Colonic mucosa (tissue), 4 donors: ENCODE measurements at places on chromosomes 6 and 20.

DNA sequence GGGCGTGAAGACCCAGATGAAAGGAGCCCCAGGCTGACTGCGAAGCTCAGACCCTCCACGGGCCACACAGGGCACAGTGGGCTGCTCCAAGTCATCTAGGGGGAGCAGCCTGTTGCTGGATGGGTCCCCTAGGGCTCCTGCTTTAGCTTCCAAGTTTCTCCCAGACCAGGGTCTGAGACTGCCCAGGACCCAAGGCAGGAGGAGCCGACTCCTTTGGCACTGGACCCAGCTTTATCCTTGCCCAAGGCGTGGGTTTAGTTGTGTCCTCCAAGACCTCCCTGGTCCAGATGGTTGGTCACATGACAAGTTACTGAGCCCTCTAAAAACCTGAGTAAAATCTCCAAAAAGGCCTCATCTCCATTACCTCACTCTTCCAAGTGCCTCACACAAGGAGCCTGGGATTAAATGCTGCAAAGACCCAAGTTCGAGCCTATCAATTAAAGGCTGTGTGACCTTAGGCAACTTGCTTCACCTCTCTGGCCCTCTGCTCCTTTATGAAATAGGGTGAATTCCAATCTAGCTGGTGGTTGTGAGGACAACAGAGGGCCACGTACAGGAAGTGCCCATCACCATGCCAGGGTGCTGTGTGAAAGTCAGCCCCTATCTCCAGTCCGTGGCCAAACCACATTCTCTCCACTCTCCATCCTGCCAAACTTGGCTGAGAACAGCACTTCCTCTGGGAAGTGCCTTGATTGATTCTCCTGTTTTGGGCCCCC, 2.5 kb downstream of the NECAB3 start:
- DNase-seq = no peak

GRCh38 chr6:151679081-151679480, 128.4 kb upstream of the ESR1 start:
- no peak for DNase-seq

DNA sequence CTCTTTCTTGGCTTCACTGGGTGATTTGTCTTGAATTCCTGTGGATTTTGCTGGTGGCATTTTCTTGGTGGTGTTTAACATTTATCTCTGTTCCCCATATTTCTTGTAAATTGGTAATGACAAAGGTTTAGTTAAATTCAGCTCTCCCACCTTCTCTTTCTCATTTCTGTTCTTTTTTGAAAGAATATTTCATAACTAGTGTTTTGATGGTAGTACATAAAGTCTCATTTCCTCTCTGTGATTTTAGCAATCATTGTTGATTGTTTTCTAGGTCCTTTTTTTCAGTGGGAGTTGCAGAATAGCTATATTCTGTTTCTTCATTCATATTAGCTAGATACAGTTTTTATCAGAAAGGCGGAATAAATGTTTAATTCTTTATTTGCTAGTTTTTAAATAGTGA, 73.1 kb downstream of the QKI start:
- no peak for DNase-seq

DNA sequence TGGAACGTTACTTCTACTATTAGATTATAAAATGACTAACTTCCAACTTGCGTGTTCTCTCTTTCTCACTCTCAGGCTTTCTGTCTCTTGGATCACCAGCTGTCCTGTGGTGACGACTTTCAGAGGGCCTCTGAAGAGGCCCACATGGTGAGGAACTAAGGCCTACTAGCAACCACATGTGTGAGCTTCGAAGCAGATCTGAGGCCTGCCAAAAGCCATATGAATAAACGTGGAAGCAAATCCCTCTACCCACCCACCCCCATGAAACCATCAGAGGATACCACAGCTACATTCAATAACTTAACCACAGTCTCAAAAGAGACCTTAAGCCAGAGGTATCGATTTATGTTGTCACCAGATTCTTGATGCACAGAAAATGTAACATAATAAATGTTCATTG, 13.5 kb upstream of the BMP5 start:
- no peak for DNase-seq

- DNase-seq = no peak
These were observed 166.3 kb upstream of the EEF1E1 start for GRCh38 chr6:8268606-8269005.

DNA sequence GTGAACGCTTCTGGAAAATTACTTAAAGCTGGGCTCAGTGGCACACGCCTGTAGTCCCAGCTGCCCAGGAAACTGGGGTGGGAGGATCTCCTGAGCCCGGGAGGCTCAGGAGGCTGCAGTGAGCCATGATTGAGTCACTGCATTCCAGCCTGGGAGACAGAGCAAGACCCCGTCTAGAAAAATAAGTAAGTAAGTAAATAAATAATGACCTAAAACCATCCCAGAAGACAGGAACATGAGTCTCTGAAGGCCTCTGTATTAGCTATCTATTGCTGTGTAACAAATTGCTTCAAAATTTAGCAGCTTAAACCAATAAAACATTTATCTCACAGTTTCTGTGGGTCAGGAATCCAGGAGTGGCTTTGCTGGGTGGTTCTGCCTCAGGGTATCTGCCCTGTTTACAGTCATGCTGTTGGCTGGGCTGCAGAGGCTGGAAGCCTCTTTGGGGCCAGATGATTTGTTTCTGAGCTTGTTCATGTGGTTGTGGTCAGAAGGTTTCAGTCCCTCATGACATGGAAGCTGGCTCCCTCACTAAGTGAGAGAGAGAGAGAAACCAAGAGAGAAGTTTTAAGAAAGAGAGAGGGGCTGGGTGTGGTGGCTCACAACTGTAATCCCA, 48.4 kb upstream of the NCOA3 start:
- DNase-seq = no peak

- DNase-seq = no peak
These were observed 63.4 kb downstream of the RPP40 start for GRCh38 chr6:4940416-4940815.

GRCh38 chr6:76774781-76775384, 688.4 kb downstream of the HTR1B start:
- no peak for DNase-seq

GRCh38 chr20:56843817-56844216, 214.7 kb downstream of the TFAP2C start:
- no peak for DNase-seq

- DNase-seq = no peak
These were observed 20.0 kb upstream of the KCNK5 start for GRCh38 chr6:39249278-39249677.

GRCh38 chr6:21367649-21368154, 225.8 kb upstream of the SOX4 start:
- DNase-seq = no peak

- DNase-seq = no peak
These were observed 53.8 kb downstream of the ABHD12 start for GRCh38 chr20:25336561-25337422.

DNA sequence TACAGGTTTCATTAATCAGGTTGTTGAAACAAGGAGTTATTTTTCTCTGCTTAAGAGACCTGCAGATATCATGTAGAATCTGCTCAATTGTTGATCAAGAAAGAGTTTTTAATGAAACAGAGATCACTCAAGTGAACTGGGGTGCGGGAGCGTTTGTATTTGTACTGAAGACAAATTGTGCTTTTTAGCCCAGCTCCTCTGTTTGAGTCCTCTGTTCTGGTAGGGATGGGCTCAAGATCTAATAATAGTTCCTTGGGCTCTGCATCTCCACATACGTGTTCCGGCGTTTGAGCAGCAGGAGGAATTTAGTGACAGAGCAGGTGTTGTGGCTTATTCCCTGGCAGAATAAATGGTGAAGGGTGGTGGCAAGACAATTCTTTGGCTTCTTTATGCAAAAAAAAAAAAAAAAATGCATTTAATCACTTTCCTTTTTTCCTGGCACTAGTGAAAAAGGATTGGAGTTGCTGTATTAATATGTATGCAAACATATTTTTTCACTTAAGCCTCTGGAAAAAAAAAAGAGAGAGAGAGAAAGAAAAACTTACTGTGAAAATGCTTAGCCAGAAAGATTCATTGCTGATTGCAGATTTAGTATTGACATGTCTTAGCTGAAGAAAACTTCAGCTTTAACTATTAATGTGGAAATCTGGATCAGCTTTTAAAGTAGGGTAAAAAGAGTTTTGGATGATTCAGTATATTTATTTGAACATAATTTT, 4.0 kb downstream of the CITED2 start:
- no peak for DNase-seq

DNA sequence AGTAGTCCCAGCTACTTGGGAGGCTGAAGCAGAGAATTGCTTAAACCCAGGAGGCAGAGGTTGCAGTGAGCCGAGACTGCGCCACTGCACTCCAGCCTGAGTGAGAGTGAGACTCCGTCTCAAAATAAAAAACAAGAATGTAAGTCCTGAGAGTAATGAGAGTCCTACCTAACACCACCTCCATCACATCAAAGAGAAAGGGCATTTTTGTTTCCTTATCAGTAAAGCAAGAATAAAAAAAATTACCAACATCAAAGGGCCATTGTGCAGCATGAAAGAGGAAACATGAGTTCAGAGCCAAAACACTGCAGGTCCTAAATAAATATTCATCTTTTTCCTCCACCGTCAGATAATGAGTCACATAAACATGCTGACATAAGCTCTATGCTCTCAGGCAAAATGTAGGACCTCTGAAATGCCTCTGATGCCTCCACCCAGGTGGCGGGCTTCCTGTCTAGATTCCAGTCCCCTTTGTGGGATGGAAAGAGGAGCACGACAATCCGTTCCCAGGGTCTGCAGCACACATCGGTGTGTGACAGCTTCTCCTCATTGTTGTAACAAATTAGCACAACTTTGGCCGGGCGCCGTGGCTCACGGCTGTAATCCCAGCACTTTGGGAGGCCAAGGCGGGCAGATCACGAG, 7.2 kb downstream of the ATP9A start:
- DNase-seq = no peak

DNA sequence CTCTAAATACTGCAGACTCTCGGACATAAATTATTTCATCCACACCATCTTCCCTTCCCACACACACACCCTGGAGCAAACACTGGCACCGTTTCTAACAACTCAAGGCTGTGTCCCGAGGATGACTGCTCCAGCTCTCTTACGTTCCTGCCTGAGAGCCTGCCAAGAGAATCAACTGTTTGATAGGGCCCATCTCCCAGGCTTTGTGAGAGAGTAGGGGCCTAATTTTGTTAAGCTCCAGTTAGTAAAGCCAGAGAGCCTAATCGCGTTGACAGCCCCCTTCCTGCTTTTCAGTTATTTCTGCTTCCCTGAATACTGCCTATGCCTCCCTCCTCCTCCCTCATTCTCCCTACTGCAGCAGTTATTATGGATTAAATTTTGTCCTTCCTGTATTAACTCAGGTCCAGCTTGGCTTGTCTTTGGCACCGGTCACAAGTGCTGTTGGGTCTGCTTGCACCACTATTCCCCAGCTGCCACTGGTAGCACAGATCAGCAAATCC, 118.1 kb upstream of the TMEM181 start:
- peak; percentile 21 for DNase-seq

GRCh38 chr6:1697688-1698351, 88.1 kb downstream of the FOXC1 start:
- no peak for DNase-seq

GRCh38 chr6:107102414-107102805, 12.9 kb downstream of the BEND3 start:
- DNase-seq = no peak

- no peak for DNase-seq
These were observed 23.6 kb upstream of the STX16 start for GRCh38 chr20:58627212-58628072.

- DNase-seq = no peak
These were observed 24.6 kb upstream of the CSNK2A1 start for GRCh38 chr20:568097-568652.

DNA sequence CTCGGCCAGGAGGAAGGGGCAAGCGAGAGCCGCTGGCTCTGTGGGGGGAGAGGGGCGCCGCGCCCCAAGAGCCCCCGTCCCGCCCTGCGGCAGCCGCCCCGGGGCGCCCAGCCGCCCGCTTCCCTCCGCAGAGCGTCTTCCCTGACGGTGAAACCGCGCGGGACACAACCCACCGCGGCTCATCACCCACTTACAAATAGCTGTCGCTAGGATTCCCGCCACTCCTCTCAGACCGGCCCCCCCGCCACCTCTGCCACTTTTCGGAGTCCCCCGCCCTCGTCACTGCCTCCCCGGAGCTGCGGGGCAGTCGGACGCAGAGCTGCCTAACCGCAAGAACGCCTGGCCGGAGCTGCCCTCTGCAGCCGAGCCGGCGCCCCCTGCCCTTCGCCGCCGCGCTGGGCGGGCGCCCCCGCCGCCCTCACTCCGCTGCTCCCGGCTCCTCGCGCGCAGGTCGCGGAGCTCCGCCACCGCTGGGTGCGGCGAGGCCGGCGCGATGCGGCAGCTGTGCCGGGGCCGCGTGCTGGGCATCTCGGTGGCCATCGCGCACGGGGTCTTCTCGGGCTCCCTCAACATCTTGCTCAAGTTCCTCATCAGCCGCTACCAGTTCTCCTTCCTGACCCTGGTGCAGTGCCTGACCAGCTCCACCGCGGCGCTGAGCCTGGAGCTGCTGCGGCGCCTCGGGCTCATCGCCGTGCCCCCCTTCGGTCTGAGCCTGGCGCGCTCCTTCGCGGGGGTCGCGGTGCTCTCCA, at the start of gene SLC35D3:
Gene SLC35D3 (plus strand): TSS at position 366 of the 749 bp plus-strand sequence. CDS start 128 bp downstream, at position 494.
- DNase-seq = no peak

- DNase-seq = no peak
These were observed 20.6 kb upstream of the TASP1 start for GRCh38 chr20:13659288-13659687.

- peak; percentile 44 for DNase-seq
These were observed 33.4 kb downstream of the LRRC1 start for GRCh38 chr6:53828215-53828614.

GRCh38 chr6:2914318-2914660, 11.2 kb upstream of the SERPINB9 start:
- peak; percentile 72 for DNase-seq

DNA sequence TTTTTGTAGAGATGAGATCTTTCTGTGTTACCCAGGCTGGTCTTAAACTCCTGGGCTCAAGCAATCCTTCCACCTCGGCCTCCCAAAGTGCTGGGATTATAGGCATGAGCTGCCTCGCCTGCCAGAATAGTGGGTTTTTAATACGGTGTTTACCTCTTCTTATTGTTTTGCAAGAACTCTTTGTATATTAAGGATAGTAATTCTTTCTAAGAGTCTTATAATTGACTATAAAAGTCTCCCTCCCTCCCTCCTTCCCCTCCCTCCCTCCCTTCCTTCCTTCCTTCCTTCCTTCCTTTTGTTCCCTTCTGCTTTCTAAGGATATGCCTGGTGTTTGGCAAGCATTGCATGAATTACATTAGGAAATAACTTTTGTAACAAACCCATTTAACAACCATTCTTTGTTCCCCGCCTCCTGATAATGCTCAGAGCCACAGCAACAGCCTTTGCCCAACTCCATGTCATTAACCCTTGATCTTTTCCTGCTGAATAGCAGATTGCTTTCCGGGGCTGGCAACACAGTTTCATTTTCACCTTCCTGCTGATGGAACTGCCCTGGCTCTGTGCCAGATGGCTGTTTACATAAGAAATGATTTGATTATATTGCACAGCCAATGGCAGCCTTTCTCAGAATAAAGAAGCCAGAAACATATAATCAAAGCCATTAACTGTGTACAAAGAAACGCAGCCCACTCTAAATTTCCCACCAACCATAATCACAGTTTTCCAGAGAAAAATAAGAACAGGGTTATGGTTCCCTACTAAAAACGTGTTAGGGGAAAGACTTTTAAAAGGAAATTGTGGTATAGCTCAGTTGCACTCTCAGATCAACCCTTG, 143.7 kb upstream of the PTPN1 start:
- peak; percentile 93 for DNase-seq

- DNase-seq = no peak
These were observed 332.6 kb downstream of the NRN1 start for GRCh38 chr6:5674141-5674540.

- DNase-seq = no peak
These were observed 25.2 kb downstream of the TFAP2B start for GRCh38 chr6:50843842-50844241.

- no peak for DNase-seq
These were observed 56.5 kb upstream of the NRSN1 start for GRCh38 chr6:24069526-24069925.
